ENCODE measurements at places on chromosomes 12 and 14. TPM values are rescaled to one million over a fixed set of nuclear protein-coding genes. Genes with fewer than 3 reads are reported as not detected.

- DNase-seq = no peak
These were observed 2.8 kb upstream of the CNIH1 start for GRCh38 chr14:54443981-54444380.

- DNase-seq = no peak
These were observed 170.1 kb upstream of the GRIP1 start for GRCh38 chr12:66848967-66849366.

DNA sequence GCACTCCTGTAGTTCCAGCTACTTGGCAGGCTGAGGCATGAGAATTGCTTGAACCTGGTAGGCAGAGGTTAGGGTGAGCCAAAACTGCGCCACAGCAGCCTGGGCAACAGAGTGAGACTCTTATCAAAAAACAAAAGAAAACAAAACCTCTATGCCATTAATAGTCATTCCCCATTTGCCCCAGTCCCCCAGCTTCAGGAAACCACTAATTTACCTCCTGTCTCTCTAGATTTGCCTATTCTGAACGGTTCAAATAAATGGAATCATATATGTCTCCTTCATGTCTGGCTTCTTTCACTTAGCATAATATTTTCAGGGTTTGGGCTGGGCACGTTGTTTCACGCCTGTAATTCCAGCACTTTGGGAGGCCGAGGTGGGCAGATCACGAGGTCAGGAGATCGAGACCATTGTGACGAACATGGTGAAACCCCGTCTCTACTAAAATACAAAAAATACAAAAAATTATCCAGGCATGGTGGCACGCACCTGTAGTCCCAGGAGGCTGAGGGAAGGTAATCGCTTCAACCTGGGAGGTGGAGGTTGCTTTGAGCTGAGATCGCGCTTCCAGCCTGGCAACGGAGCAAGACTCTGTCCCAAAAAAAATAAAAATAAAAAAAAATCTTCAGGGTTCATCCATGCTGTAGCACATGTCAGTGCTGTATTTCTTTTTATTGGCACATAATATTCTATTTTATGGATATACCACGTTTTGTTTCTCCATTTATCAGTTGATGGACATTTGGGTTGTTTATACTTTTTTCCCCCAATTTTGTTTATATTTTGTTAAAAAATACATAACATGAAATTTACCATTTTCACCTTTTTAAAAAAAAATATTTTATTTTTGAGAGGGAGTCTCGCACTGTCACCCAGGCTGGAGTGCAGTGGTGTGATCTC is 31.9 kb downstream of the KNTC1 start:
- DNase-seq = no peak

The FGD6 gene
- total RNA-seq = 1.1 TPM

DNA sequence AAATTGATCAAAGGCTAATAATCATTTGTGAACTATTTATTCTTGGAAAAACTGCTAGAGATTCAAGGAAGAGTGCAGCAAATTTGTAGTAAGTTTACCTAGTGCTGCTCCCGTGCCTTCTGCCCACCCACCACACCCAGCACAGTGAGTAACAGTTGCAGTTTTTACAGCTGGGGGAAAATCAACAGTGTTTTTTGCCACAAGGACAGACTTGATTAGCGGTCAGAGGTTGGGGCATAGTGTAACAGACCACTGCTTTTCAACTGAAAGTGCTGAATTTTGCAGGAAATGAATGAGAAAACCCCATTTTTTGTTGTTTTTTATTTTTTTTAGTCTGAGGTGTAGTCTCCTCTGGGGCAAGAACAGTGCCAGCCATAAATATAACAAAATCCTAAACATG is 7.5 kb upstream of the KLRK1 start:
- no peak for DNase-seq

GRCh38 chr12:40692765-40693206 is 547 bp downstream of the CNTN1 start:
- DNase-seq = no peak

The TWF1 gene
- 17.4 TPM for total RNA-seq

GRCh38 chr14:54676812-54677708 is 110.1 kb downstream of the SAMD4A start:
- no peak for DNase-seq

- no peak for DNase-seq
These were observed 225.1 kb upstream of the CRY1 start for GRCh38 chr12:107318556-107318805.

- no peak for DNase-seq
These were observed 669 bp upstream of the PKP2 start for GRCh38 chr12:32897281-32897610.

GRCh38 chr14:67417633-67418032 is 5.7 kb upstream of the PLEK2 start:
- DNase-seq = no peak

The STAC3 gene
- total RNA-seq = 2.5 TPM

The SLCO1C1 gene
- total RNA-seq = not detected

The KRT72 gene
- total RNA-seq = 3.2 TPM

GRCh38 chr12:124543590-124544310 is 23.7 kb downstream of the NCOR2 start:
- DNase-seq = no peak

The ARID2 gene
- 24.2 TPM for total RNA-seq

DNA sequence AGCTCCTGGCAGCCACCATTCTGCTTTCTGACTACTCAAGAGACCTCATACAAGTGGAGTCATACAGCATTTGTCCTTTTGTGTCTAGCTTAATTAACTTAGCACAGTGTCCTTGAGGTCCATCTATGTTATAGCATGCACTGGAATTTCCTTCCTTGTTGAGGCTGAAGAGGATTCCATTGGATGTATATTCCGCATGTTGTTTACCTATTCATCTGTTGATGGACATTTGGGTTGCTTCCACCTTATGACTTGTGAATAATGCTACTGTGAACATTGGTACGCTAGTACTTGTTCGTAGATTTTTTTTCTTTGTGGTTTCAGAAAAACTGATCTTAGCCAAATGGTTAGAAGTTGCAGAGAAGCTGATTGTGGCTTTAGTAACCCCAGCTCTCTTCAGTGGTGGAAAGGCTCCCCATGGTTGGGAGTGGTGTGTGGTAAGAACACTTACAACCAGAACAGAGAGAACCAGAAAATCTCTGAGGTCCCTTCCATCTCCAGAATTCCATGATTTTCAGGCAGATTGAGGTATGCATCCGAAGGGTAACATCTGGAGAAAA is 118.4 kb downstream of the SAMD4A start:
- DNase-seq = no peak

DNA sequence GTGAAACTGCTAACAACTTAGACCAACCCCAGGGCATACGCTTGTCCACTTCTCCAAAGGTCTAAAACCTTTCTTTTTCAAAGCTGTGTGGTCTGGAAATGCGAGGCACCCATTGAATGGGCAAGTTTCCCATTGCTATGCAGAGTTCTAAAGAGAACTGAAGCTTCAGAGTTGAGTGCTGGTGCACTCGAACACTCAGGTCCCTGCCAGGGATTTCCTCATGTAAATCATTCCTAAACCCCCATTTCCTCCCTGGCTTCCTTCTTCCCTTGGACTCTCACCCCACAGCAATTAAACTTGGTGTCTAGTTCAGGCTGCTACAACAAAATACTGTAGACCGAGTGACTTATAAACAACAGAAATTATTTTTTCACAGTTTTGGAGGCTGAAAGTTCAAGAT is 2.2 kb upstream of the PXN start:
- DNase-seq = no peak

All from activated CD4-positive, alpha-beta T cell treated with anti-CD3 and anti-CD28 coated beads for 36 hours (primary cell).